Bladder microvascular endothelial cell (primary cell): ENCODE measurements at places on chromosomes 3 and 15. TPM values are rescaled to one million over a fixed set of nuclear protein-coding genes. Genes with fewer than 3 reads are reported as not detected.

SIDT1 gene
- total RNA-seq, result not detected in 2 replicates

TMEM207 gene
- not detected in 2 replicates for total RNA-seq

SEMA3F gene
- 36.8 and 47.1 TPM in 2 replicates for total RNA-seq

IQCF5 gene
- total RNA-seq, result not detected in 2 replicates

HAUS2 gene
- 24.4 and 25.7 TPM in 2 replicates for total RNA-seq

SLC28A2 gene
- not detected in 2 replicates for total RNA-seq

OR5AC2 gene
- total RNA-seq, result not detected in 2 replicates

MYL3 gene
- not detected in 2 replicates for total RNA-seq

SCAMP5 gene
- 5.3 and 5.9 TPM in 2 replicates for total RNA-seq

TLR9 gene
- total RNA-seq, result under 0.01 and 0.06 TPM in 2 replicates

ADAMTS17 gene
- 0.38 TPM in 1 of 2 replicates, not detected in the other for total RNA-seq

ZDHHC23 gene
- 2.6 and 16.9 TPM in 2 replicates for total RNA-seq

AHSG gene
- not detected in 2 replicates for total RNA-seq

EPB42 gene
- not detected in 2 replicates for total RNA-seq

HGD gene
- total RNA-seq, result 0.25 and 0.49 TPM in 2 replicates

ABHD14A gene
- 4.3 and 4.4 TPM in 2 replicates for total RNA-seq

ANKRD63 gene
- not detected in 2 replicates for total RNA-seq

ZMYND10 gene
- 0.16 and 0.31 TPM in 2 replicates for total RNA-seq

BFSP2 gene
- total RNA-seq, result not detected in 2 replicates

TRPM1 gene
- total RNA-seq, result 0.06 and 0.81 TPM in 2 replicates

PTPRG gene
- 16.0 and 22.5 TPM in 2 replicates for total RNA-seq

CAMP gene
- total RNA-seq, result not detected in 2 replicates

SH2D7 gene
- not detected in 2 replicates for total RNA-seq

PAQR9 gene
- not detected in 2 replicates for total RNA-seq

ZNF774 gene
- 0.97 and 2.3 TPM in 2 replicates for total RNA-seq

GOLGA6L7 gene
- total RNA-seq, result not detected in 2 replicates

NAALADL2 gene
- 0.44 and 0.65 TPM in 2 replicates for total RNA-seq

MOBP gene
- total RNA-seq, result under 0.01 TPM in 2 replicates

SSR3 gene
- total RNA-seq, result 115 and 459 TPM in 2 replicates

SYNM gene
- total RNA-seq, result 7.1 and 37.0 TPM in 2 replicates

LSAMP gene
- total RNA-seq, result not detected in 2 replicates

TRAT1 gene
- not detected in 2 replicates for total RNA-seq

KCNMB3 gene
- total RNA-seq, result 2.1 and 4.6 TPM in 2 replicates

GPR160 gene
- 4.8 and 13.3 TPM in 2 replicates for total RNA-seq

DIS3L gene
- total RNA-seq, result 14.4 and 29.3 TPM in 2 replicates

CYP11A1 gene
- total RNA-seq, result not detected in 2 replicates

ATOSA gene
- 56.2 and 101 TPM in 2 replicates for total RNA-seq

LYZL4 gene
- total RNA-seq, result not detected in 2 replicates

NR2E3 gene
- 0.50 TPM in 1 of 2 replicates, not detected in the other for total RNA-seq

TIMP4 gene
- total RNA-seq, result 0.82 and 0.97 TPM in 2 replicates

STARD9 gene
- total RNA-seq, result 19.1 and 28.1 TPM in 2 replicates

RNU5B-1 gene
- total RNA-seq, result not detected in 2 replicates

HTR3E gene
- not detected in 2 replicates for total RNA-seq

CCPG1 gene
- 29.6 and 62.9 TPM in 2 replicates for total RNA-seq

GOLGA8M gene
- total RNA-seq, result 0.16 and 7.2 TPM in 2 replicates

LARP6 gene
- total RNA-seq, result 7.1 and 12.6 TPM in 2 replicates

NEK10 gene
- 1.6 and 2.8 TPM in 2 replicates for total RNA-seq

FAN1 gene
- total RNA-seq, result 7.1 and 14.7 TPM in 2 replicates

DUOX1 gene
- not detected in 2 replicates for total RNA-seq

MYRIP gene
- total RNA-seq, result 11.6 and 16.4 TPM in 2 replicates

CLRN1 gene
- total RNA-seq, result not detected in 2 replicates

CPN2 gene
- total RNA-seq, result not detected in 2 replicates

MCCC1 gene
- total RNA-seq, result 18.6 and 22.5 TPM in 2 replicates

APBA2 gene
- total RNA-seq, result 3.1 and 36.4 TPM in 2 replicates

GOLGA8K gene
- 0.16 and 0.44 TPM in 2 replicates for total RNA-seq

GUCA1C gene
- total RNA-seq, result not detected in 2 replicates

P2RY1 gene
- total RNA-seq, result 0.76 and 2.8 TPM in 2 replicates

ZNF445 gene
- total RNA-seq, result 3.7 and 13.7 TPM in 2 replicates

RASSF1 gene
- 17.0 and 29.3 TPM in 2 replicates for total RNA-seq
